ENCODE measurements at places on chromosomes 12 and 14. TPM values are rescaled to one million over a fixed set of nuclear protein-coding genes. Genes with fewer than 3 reads are reported as not detected.
A peak's percentile ranks its signal among the peaks of the same experiment; 100 is the strongest.

C12orf75 gene
- total RNA-seq: 131 TPM

DNA sequence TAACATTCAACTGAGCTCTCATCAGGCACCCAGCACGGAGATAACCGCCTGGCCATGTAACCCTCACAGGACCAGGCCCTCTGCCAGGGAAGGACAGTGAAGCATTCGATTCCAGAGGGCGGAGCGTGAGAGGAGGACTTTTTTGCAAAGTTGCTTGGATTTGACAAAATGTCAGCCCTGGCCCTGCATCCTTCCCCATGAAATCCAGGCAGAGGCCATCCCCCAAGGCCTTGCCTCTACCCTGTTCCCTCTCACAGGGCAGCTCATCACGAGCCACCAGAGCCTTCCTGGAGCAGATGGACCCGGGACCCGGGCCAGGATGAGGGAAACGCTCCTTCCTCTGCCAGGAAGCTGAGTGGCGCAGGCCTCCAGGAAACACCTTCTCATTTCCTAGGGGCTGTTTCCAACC is 17.0 kb downstream of the CAMKK2 start:
- peaks cover 33% of the 10 kb centered on the region for H3K4me1 ChIP-seq
- no peaks in the 10 kb centered on the region for H3K36me3 ChIP-seq
- H3K27ac ChIP-seq: peak overlapping the region; percentile 78
- no peaks in the 10 kb centered on the region for H3K27me3 ChIP-seq
- DNase-seq: no peak

DNA sequence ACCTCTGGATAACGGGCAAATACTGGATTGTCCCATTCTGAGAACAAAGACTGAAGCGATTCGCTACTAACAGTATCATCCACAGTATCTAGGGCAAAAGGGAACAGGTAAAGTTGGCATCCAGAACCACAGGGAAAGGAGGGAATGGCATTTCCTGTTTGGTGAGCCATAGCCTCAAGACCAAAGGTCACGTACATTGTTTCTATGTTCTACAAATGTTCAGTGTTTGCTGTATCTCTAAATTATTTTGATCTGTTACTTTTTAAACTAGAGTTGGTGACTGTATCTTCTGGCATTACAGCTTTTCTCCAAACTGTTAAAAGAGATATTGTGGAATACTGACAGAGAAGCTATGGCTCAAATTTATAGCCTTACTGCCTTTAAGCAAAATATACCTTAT is 9.7 kb downstream of the MLH3 start:
- H3K27ac ChIP-seq: no peak overlapping the region
- H3K36me3 ChIP-seq: no peaks in the 10 kb centered on the region
- H3K4me3 ChIP-seq: no peak overlapping the region
- H3K4me1 ChIP-seq: peaks cover 22% of the 10 kb centered on the region
- H3K27me3 ChIP-seq: no peaks in the 10 kb centered on the region

GRCh38 chr14:30227876-30228275 is 300.2 kb upstream of the PRKD1 start:
- H3K4me3 ChIP-seq: no peak overlapping the region
- no peak overlapping the region for H3K27ac ChIP-seq
- H3K27me3 ChIP-seq: no peaks in the 10 kb centered on the region

- no peaks in the 10 kb centered on the region for H3K36me3 ChIP-seq
- no peaks in the 10 kb centered on the region for H3K4me1 ChIP-seq
- H3K4me3 ChIP-seq: no peak overlapping the region
- DNase-seq: no peak
- no peak overlapping the region for H3K27ac ChIP-seq
These were observed 122.5 kb upstream of the COCH start for GRCh38 chr14:30751646-30752416.

GRCh38 chr12:111467092-111467856 is 61.6 kb downstream of the SH2B3 start:
- peaks cover 2% of the 10 kb centered on the region for H3K4me1 ChIP-seq
- no peak overlapping the region for H3K4me3 ChIP-seq

- no peaks in the 10 kb centered on the region for H3K4me1 ChIP-seq
- no peak for DNase-seq
These were observed 167.5 kb upstream of the RPL10L start for GRCh38 chr14:46819117-46819516.

CLSTN3 gene
- 46.2 TPM for total RNA-seq

- no peaks in the 10 kb centered on the region for H3K27me3 ChIP-seq
- H3K36me3 ChIP-seq: no peaks in the 10 kb centered on the region
- H3K4me1 ChIP-seq: no peaks in the 10 kb centered on the region
- H3K27ac ChIP-seq: no peak overlapping the region
- no peak for DNase-seq
These were observed 52.8 kb downstream of the STXBP6 start for GRCh38 chr14:24996930-24997725.

DNA sequence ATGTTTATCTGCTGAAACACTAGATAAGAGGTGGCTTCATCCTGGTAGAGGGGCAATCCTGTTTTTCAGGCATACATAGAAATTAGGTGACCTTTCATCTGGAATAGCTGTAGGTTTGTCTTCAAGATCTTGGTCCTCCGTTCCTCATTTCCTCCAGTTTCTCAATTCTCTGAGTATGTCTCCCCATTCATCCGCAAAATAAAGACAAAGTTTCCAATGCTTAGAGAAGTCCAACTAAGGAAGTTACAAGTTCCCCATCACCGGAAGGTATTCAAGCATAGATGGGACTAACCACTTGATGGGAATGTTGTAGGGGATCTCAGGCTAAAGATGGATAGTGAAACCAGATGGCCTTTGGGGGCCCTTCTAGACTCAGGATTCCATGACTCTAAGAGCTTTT is 34.3 kb downstream of the ERG28 start:
- H3K36me3 ChIP-seq: no peaks in the 10 kb centered on the region
- no peaks in the 10 kb centered on the region for H3K4me1 ChIP-seq
- no peak overlapping the region for H3K27ac ChIP-seq
- no peak for DNase-seq
- H3K4me3 ChIP-seq: no peak overlapping the region
- H3K27me3 ChIP-seq: no peaks in the 10 kb centered on the region

DNA sequence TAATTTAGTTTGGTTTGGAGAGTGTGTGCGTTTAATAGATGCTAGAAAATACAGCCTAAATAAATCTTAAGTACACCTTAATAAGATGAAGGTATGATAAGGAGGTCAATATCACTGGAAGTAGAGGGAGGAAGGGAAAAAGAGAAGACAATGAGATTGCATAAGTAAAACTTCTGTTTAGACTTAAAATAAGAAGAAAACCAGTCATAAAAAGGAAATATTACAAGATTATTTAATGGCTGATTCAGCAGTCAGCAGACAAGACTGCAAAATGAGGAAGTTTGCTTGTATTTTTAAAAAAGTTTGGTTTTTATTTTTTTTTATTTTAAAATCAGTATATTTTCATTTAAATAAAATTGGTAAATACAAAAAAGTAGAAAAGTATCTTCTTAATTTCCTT is 3.2 kb downstream of the SLC38A6 start:
- H3K27me3 ChIP-seq: no peaks in the 10 kb centered on the region
- no peak overlapping the region for H3K27ac ChIP-seq
- H3K4me1 ChIP-seq: peaks cover 35% of the 10 kb centered on the region
- DNase-seq: no peak
- no peak overlapping the region for H3K4me3 ChIP-seq
- H3K36me3 ChIP-seq: no peaks in the 10 kb centered on the region

Measured in vagina (tissue), 2 donors.